ENCODE measurements at places on chromosomes 1 and 21. TPM values are rescaled to one million over a fixed set of nuclear protein-coding genes. Genes with fewer than 3 reads are reported as not detected.

DNA sequence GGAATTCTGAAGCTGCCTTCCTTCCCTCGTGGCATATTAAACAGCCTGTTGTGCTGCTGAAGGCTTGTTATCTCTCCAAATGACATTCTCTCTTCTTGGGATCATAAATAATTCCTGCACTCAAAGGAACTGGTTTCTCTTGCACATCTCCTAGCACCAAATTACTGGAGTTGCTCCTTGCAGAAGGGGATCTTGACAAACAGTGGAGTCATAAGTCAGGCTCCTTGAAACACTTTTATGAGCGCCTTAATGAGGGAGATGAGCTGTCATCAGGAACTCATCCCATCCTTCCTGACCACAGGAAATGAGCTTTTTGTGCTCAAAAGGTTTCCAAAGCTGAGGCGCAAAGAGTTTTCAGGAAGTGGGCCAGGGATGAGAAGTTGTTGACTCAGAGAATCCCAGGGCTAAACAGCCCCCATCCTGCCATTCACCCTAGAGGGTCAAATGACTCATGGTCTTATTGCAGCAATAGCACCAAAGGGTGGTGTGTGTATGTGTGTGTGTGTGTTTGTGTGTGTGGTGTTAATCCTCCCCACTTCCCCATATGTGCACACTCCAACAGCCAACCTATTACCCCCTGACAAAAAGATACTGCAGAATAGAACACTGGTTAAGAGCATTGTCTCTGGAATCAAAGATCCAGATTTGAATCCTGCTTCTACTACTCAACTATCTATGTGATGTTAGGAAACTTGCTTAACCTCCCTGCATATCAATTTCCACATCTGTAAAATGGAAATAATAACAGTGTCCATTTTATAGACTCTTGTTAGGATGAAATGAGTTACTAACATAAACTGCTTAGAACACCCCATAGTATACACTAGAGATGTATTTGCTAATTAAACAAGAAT, 2.8 kb upstream of the PHC2 start:
- peak; percentile 16 for DNase-seq

DNA sequence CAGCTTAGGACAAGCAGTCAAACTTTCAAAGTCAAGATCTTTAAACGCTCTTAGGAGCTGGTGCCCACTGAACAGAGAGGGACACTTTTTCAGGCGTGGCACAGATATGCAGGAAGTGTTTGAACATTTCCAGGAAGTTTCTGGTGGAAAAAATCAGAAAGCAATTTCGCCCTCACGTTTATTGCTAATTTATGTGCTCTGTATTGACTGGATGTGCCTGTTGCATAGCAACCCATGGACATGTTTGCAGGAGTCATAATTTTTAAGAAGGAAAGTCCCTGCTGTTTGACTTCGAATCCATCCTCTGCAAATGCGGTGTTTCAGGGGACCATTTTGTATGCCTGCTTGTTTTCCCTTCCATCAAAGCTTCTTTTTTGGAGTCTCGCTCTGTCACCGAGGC, 239.9 kb upstream of the IRF2BP2 start:
- DNase-seq, result peak; percentile 29

DNA sequence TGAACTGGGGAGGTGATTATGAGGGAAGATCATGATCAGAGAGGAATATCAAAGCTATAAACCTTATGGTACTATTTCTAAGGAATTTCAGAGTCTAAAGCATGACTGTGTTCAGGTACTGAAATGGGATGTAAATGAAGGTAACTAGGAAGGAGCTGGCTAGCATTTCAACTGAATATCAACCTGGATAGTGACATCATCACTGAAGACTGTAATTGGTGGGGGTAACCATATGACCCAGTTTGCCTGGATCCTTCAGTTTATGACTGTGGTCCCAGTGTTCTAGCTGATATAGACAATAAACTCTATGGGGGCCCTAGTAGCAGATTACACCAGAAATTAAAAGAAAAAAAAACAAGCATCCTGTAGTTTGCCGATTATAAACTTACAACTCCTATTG, 120.8 kb downstream of the APP start:
- DNase-seq, result no peak

DNA sequence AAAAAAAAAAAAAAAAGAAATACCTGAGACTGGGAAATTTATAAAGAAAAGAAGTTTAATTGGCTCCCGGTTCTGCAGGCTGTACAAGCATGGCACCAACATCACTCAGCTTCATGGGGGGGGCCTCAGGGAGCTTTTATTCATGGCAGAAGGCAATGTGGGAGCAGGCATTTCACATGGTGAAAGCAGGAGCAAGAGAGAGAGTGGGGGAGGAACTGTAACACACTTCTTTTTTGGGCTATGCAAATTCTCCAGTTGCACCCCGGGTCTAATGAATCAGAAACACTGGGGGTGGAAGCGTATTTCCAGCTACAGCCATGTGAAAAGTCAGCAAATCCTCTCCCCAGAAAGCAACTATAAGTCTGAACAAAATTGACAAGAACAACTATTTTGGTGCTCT, 11.8 kb upstream of the SOD1 start:
- DNase-seq, result no peak

DNA sequence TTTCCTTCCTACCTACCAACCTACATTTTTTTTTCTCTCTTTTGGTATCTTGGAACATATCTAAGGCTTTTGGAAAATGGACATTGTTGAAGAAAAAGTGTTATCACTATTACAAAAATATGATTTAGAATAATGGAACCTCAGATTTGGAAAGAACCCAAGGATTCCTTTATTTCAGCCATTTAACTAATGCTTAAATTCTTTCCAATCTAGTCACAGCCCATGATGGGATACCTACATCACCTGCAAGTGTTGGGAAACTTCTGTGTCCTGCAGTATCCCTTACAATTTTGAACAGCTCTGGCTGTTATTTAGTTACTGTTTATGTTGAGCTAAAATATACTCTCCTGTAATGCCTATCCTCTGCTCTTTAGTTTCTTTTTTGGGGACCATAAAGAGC, 22.3 kb upstream of the APOBEC4 start:
- no peak for DNase-seq

DNA sequence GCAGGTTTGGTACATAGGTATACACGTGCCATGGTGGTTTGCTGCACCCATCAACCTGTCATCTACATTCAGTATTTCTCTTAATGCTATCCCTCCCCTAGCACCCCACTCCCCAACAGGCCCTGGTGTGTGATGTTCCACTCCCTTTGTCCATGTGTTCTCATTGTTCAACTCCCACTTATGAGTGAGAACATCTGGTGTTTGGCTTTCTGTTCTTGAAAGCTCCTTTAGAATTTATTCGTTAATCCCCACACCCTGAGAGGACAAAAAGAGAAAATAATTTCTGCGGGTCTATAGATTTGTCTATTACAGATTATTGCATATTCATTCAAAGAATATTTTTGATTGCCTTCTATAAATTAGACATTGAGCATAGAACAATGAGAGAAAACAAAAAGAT, 455.5 kb downstream of the PLPP3 start:
- DNase-seq, result no peak

DNA sequence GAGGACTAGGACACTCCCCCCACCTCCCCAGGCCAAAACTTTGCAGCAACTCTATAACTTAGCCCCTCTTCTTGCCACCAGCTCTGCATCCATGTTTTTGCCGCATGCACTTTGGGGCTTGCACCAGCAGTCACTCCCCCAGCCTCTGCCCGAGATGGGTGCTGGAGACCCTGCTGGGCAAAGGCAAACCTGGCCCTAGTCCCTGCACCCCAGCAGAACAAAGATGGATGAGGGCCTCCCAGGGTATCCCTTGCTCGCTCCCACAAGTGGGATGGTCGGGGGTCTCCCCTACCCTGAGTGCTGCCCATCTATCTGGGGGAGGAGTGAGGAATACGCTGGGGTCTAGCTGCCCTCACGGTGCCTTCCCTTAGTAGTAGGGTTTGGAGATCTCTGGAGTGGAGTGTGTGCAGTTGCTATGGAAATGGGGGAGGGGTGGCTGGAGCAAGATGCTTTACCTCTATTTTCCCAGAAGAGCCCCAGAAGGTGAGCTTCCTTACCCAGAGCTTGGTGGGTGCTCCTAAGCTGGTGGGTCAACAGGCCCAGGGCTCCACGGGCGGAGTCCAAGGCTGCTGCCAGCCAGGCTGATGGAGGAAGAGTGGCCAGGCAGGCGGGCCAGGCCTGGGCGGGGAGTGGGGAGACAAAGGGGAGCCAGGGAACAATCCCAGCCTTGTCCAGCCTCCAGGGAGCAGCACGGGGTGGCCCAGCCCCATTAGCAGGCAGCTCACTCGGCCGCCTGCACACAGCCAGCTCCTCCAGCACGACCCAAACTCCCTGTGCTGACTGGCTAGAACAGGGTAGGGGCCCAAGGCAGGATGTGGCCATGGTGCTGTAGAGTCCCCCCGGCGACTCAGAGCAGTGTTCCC, at the start of gene PAQR6:
Gene PAQR6 (minus strand): TSS at position 597 of the 863 bp plus-strand sequence. CDS start 1,325 bp downstream, outside the sequence.
- DNase-seq, result no peak

DNA sequence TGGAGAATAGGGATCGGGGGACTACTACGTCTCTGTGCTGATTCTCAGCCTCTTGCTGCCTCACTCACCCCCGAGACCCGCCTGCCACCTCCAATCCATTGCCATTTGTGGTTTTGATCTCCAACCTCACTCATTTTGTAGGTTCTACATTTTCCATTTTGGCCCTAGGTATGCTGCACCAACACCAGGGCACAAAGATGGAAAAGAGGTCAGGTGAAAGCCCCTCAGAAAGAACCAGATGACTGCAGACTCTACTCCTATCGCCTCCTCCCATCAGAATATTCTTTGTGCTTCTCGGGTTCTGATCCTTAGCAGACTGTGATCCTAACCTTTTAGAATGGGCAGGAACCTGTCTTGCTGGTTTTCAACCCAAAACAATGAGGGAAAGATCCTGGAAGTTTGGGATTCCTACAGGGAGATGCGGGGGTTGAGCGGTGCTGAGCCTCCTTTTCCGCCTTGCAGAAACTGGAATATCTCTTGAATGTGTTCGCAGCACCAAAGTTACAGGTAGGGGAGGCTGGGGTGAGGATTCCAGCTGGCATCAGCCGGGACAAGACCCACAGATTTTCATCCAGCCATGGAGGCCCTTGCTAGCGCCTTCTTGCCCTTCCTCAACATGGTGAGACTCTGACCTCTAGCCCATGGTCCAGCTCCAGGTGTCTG, 53.1 kb downstream of the RHBG start:
- no peak for DNase-seq

DNA sequence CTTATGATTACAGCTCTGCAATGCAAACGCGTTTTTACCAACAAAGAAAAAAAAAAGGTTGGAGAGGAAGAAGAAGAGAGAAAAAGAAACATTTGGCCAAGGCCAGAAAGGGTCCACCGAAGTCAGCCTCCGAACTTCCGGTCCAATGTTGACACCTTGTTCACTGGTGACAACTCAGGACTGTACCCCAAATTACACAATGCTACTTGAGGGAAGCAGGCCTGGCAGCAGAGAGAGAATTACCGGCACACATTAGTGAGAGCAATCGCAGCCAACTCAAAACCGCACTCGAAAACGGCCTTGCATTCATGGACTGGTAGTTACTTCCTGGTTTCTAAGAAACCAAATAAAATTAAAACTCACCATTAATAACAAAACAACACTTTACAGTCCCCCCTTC, 652.5 kb downstream of the KIF26B start:
- DNase-seq, result no peak

DNA sequence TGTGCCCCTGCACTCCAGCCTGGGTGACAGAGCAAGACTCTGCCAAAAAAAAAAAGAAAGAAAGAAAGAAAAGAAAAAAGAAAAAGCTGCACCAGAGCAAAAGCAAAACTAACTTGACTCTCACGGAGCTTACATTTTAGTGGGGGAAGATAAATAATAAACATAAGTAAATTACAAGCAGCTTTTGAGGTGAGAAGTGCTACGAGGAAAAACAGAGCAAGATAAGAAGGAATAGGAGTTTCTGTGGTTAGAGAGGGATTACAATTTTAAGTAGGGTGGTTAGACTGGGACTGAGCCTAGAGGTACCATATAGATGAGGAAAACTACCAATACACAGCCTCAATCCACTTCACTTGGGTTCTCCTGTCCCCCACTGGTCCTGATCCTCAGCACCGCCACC, 43.9 kb downstream of the TGFBR3 start:
- DNase-seq, result no peak

- no peak for DNase-seq
These were observed 25.2 kb upstream of the IKBKE start for GRCh38 chr1:206445116-206445515.

DNA sequence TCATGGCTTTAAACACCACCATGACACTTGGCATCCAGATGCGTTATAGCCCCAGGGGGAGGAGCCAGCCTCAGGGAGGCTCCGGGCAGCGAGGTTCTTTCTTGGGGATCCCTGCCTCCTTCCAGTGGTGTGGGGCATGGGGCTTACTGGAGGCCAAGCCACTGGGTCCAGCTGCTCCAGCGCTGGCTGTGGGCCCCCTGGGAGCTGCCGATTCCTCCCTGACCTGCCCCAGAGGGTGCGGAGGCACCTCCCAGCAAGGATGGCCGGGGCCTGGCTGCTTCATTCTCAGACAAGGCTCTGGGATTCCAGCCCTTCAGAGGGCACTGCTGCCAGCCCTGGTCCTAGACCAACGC, 159.3 kb downstream of the PEX14 start:
- DNase-seq, result no peak

DNA sequence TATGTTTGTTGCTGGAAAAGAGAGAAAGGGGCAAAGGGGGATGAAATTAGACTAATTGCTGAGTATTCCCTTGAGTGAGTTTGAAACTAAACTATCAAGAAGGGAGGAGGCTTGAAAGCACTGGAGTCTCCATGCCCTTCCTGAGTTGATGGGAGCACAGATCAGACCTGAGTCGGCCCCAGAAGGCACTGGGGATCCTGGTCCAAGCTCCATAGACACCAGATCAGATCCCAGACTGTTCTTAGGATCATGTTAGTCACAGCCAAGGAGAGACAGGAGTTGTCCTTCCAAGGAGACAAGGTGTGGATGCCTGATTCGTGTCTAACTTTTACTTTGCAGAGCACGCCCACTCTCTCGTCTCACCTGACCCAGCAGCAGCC, 152.3 kb downstream of the NR5A2 start:
- peak; percentile 35 for DNase-seq

GRCh38 chr1:180567654-180568053, 8.9 kb downstream of the OVAAL start:
- no peak for DNase-seq

DNA sequence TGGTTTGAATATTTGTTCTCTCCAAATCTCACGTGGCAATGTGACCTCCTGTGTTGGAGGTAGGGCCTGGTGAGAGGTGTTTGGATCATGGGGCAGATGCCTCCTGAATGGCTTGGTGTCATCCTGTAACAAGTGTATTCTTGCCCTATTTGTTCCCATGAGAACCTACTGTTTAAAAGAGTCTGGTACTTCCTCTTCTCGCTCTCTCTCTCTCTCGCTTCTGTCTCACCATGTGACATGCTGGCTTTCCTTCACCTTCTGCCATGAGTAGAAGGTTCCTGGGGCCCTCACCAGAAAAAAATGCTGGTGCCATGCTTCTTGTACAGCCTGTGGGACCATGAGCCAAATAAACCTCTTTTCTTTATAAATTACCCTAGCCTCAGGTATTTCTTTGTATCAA, 8.4 kb upstream of the PAXBP1 start:
- DNase-seq, result no peak

GRCh38 chr1:232555494-232556210, 74.3 kb downstream of the SIPA1L2 start:
- DNase-seq, result no peak

- no peak for DNase-seq
These were observed 77.6 kb upstream of the CHRM3 start for GRCh38 chr1:239308701-239309333.

SPRR4 gene
- polyA plus RNA-seq, result not detected

NR0B2 gene
- not detected for polyA plus RNA-seq

SMG5 gene
- 46.4 TPM for polyA plus RNA-seq

SLC30A1 gene
- polyA plus RNA-seq, result 27.0 TPM

NUDT4B gene
- 1.7 TPM for polyA plus RNA-seq
